Activated T-cell treated with anti-CD3 and anti-CD28 coated beads, Interleukin-2, amount 50 U/mL, for 72 hours (primary cell): ENCODE measurements at places on chromosomes 2 and 18.
A peak's percentile ranks its signal among the peaks of the same experiment; 100 is the strongest.

GRCh38 chr18:23226391-23226790 is 91.1 kb downstream of the CABLES1 start:
- DNase-seq: no peak

GRCh38 chr2:56960581-56960980 is 776.8 kb downstream of the CCDC85A start:
- no peak for DNase-seq

DNA sequence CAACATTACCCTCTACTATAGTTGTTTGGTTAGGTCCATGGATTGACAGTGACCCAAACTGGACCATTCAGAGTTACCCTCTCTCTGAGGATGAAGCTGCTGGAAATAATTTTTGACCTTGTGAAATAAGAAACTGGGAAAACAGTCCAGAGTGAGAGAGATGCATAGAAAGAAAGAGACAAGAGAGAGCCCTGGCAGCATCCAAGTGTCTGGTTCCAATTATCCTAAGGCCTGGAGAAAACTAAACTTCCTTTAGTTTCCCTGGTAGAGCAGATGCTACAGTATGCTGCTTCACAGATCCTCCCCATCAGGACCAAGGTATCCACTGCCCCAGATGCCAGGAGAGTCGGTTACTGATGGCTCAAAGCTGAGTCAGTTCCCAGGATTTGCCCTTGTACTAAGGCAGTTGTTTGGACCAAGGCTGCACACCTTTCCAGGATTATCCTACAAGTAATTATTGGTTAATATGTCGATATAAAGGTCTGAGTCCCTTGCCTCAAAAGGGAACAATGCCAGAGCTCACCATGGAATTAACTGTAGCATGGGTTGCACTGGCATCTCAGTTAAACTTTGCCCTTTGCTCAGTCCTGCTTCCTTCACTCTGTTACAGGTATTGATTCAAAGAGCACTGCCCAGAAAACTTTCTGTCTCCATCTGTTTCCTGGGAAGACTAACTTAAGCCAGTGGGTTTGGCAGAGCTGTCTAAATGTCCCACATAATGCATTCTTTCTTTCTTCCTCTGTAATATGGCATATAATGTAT is 14.6 kb upstream of the CHN1 start:
- no peak for DNase-seq

- no peak for DNase-seq
These were observed 69.8 kb downstream of the NFATC1 start for GRCh38 chr18:79465392-79465991.

- no peak for DNase-seq
These were observed 16.5 kb upstream of the ACSL3 start for GRCh38 chr2:222844323-222844722.

GRCh38 chr2:12287220-12287751 is 429.4 kb upstream of the TRIB2 start:
- DNase-seq: no peak

DNA sequence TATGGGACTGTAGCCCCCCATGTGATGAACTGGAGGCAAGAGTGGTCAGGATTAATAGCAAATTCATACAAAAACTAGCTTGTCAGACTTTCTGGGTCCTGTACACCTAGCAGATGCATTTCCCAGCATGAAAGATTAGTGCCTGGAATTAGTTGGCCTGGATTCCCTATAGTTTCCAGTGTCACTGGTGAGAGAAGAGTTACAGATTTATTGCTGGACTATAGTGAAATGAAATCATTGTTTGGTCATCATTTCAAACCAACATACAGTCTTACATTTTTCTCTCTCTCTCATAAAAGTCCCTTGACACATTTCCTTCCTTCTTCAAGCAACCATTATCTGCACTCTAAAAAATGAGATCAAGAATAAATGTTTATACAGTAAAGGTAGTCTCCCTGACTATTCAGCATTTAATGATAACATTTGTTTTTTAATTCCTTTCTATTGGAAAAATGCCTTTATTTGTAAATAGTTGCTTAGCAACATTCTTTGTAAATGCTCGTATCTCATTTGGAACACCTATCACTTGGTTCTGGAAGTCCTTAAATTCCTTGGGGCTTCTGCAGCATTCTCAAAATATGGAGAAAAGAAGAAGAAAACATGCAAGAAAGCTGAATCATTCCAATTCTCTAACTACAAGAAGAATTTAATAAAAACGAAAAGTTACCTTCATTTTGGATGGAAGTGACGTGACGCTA is 144.4 kb downstream of the MREG start:
- DNase-seq: no peak

DNA sequence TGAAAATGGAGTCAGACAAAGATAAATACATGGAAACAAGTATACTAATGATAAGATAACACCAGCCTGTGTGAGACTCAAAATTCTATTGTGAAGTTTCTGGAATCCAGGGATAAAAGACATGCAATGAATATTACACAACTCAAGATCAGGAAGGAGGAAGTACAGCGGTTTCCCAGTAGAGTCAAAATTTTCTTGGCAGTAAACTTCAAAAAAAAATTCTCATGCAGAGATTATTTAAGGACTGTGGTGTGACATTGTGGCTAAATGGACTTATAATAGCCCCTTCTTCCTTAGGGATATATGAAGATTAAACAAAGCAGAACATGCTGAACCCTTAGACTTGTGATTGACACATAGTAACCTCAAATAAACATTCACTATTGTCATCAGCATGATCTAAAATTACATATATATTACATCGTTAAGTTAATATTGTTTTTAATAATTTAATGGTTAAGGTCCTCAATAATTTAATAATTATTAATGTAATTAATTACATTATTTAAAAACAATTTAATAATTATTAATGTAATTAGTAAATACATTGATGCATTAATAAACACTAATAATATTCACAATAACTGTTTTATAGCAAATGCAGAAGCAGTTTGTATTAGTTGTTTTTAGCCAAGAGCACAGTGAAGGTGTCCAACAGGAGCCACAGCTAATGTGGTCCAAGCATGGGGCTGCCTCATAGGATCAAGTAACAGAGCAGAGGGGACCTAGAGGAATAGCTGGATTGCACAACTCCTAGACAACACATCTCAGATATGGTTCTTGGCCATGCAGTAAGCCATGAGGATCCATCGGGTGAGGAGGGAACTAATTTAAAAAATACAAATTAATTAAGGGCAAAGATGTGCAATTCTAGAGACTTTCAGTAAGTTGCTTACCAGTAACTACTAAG is 77.3 kb downstream of the POLE4 start:
- DNase-seq: no peak

- DNase-seq: no peak
These were observed 71.3 kb downstream of the PPP1R1C start for GRCh38 chr2:182057002-182057401.

GRCh38 chr2:64179582-64180321 is 35.5 kb upstream of the PELI1 start:
- no peak for DNase-seq

DNA sequence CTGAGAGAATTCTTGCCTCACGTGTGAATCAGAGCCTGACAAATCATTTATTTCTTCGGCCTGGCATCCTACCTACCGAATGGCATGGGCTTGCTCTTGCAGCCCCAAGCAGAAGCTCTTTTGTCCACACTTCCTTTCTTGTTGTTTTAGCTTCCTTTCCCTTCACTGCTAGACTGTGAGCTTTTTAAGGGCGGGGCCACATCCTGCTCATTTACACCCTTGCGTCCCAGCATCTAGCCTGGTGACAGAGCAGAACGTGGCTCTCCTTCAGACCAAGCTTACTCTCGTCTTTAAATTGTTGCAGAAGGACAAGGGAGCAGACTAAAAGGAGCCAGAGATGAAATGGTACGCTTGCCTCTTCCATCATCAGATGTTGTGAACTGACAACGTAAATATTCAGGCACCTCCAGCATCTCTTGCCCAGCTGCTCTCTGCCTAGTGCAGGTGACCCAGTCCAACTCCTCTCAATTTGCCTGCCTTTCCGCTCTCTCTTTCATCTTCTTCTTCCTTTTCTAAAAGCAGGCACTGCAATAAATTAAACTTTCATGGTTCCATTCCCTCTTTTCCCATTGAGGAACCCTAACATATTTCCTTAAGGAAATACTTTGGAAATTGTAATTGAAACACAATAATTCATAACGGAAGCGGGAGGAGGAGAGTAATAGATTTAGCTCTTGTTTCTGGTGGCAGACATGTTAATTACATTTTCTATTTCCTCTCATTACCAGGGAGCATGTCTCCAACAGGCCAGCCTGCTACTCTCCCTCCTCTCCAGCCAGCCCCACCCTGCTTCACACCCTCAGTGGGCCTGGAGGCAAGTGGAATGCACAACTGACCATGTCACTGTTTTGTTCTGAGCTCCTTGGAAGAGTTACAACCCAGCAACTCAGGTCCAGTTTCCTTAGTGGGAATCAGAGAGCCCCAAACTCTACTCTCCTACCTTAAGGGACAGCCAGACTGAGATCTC is 228.1 kb upstream of the TRIB2 start:
- peak; percentile 50 for DNase-seq

DNA sequence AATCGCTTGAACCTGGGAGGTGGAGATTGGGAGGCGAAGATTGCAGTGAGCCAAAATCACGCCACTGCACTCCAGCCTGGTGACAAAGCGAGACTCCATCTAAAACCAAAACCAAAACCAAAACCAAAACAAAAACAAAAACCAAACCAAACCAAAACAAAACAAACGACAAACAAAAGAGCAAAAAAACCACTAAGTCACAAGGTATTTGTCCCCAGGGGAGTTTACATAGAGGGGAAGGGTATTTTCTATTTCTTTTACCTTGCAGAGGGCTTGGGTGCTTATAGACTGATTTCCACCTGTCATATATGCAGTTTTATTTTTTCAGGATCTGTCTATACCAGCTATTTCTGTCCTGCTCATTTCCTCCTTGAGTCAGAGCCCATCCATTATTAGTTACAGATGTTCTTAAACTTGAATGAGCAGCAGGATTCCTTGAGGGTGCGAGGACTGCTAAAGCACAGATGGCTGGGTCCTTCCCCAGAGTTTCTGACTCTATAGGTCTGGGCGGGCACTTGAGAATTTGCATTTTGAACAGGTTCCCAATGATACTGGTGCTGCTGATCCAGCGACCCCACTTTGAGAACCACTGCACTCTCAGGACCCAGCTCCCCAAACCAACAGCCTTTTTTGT is 102.2 kb upstream of the UXS1 start:
- DNase-seq: no peak

GRCh38 chr2:212646698-212647366 is 108.2 kb upstream of the ERBB4 start:
- no peak for DNase-seq

DNA sequence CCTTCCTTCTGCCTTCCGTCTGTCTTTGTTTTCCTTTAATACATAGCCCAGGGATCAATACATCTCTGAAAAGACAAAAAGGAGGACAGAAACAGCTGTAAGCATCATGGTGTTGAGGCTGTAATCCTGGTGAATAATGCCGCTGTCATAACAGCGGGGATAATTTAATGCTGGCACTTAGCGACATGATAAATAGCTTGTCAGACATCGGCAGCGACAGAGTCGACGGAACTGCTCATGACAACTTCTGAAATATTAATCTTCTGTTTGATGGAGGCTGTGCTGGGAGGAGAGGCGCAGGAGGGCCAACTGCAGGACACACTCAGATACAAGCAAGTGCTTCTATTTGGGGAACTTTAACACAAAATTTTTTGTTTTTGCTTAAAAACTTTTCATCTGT is 602.2 kb downstream of the GALR1 start:
- no peak for DNase-seq

DNA sequence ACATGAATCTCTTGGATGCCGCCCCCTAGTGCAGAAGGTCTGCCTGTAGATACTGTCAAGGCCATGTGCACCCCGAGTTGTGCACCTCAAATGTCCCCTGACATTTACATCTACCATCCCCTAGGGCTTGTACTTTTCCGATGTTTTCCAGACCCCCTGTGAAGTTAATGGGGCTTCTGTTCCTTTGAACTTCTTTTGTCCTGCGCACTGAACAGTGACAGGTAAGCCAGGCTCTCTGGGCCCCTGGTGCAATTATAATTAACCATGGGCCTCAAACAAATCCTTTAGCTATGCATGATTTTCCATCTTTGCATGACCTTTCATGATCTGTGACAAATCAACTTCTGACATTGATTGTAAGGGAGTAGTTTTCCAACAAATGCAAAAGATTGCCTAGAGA is 158.4 kb downstream of the FHOD3 start:
- DNase-seq: no peak

GRCh38 chr2:649426-650342 is 27.5 kb downstream of the TMEM18 start:
- DNase-seq: no peak

GRCh38 chr2:105184420-105184819 is 57.1 kb upstream of the GPR45 start:
- no peak for DNase-seq

DNA sequence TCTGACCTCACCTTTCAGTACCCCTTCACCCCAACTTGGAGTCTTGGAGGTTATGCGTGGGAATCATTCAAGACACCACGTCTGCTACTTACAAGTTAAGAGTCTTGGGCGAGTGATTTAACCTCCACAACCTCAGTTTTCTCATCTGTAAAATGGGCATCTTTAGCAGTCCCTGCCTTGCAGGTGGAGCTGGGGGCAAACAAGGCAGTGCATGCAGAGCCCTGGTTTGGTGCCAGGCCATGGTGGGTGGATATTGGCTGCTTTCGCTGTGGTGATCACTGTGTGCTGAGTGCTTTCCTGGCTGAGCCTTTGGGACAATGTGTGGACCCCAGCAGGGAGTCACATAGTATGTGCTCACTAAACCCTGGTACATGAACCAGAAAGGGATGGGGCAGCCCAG is 20.4 kb upstream of the PTMA start:
- DNase-seq: no peak

DNA sequence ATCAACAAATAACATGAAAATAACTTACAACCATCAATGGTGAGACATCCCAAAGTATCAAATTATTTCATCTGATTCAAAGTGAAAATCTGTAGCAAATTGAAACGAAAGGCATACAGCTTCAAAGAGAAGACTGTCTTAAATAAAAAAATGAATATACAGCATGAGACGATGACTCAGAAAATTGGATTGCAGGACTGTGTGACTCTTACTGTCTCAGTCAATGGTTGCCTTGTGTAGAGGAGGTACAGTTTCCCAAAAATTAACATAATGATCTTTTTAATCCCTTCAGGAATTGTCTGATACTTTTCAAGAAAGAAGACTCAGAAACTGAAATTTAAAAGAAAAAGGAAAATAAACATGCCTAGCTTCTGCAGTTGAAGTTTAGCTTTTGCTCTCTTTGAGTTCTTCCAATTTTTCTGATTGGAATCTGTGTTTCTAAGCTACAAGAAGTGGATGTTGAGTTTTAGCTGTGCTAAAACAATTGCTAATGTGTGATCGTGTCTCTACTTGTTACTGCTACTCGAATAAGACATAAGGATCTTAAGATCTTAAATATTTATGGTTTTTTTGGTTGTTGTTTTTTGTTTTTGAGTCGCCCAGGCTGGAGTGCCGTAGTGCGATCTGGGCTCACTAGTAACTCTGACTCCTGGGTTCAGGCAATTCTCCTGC is 41.1 kb upstream of the EPB41L3 start:
- no peak for DNase-seq
